ENCODE measurements at places on chromosomes 13 and 19. TPM values are rescaled to one million over a fixed set of nuclear protein-coding genes. Genes with fewer than 3 reads are reported as not detected.

PLPPR3 gene
- total RNA-seq = 0.35 TPM

P2RY11 gene
- 2.7 TPM for total RNA-seq

DNA sequence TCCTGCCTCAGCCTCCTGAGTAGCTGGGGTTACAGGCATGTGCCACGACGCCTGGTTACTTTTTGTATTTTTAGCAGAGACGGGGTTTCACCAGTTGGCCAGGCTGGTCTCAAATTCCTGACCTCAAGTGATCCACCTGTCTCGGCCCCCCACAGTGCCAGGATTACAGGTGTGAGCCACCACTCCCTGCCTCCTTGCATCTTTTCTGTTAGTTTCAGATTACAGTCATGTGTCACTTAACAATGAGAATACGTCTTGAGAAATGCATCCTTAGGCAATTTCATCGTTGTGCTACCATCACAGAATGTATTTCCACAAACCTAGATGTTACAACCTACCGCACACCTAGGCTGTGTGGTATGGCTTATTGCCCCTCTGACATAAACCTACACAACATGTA lies 180.4 kb downstream of the TM9SF2 start:
- no peak for DNase-seq

BBC3 gene
- 2.9 TPM for total RNA-seq

AMER2 gene
- total RNA-seq = 0.04 TPM

All from muscle of leg (tissue), 16 donors.